HCEC 1CT (cell line): ENCODE measurements at places on chromosomes 5 and 9.

DNA sequence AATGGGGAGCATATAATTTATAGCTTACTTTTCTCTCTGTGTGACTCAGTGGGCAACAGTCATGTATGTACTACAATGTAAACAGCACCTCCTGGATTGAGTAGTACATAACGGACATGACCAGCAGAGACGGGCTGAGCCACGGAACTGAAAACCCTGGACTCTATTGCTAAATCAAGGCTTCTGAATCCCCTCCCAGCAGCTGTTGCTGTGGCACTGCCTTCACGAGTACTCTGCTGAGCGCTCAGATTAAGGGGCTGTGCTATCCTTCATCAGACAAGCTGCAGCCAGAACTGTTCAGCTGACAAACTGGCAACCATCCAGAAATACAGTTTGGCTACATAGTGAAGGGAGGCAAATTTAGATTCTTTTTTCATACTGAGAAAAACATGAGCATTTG is 131.3 kb upstream of the CCDC180 start:
- DNase-seq = peak; percentile 1

- no peak for DNase-seq
Observed at GRCh38 chr5:135880278-135880677, 15.4 kb downstream of the IL9 start.

DNA sequence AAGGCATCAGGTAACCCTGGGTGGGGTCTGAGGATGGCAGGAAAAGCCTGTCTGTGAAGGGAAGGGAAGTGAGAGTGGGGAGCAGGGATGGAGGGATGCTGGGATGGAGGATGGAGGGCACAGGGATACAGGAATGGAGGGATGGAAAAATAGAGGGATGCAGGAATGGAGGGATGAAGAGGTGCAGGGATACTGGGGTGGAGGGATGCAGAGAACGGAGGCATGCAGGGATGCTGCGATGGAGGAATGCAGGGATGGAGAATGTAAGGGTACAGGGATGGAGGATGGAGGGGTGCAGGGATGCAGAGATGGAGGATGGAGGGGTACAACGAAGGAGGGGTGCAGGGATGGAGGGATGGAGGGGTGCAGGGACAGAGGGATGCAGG is 9.1 kb downstream of the PTGES2 start:
- no peak for DNase-seq

DNA sequence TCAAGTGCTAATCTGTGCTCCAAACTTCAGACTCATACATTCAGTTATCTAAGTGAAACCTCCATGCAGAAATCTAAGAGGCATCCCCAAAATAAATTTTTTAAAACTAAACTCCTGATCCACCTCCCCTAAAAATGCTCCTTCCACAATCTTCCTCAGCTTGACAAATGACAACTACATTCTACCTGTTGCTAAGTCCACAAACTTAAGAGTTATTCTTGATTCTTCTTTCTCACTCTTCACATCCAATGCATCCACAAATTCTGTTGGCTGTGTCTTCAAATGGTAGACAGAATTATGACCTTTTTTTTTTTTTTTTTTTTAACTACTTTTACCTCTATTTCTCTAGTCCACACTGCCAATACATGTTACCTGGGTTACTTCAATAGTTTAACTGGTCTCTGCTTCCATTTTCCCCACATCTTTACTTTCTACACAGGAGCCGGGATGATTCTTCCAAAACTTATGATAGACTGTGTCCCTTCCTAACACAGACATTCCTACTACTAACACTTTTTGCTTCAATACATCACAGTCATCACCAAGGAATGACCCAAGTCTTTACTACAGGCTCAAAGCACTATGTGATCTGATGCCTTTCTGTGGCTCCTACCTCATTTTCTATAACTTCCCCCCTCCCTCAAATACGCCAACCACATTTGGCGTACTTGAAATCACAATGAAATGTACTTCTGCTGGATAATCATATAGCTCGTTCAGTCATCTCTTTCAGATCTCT is 143.6 kb downstream of the PDE4D start:
- DNase-seq = peak; percentile 27

DNA sequence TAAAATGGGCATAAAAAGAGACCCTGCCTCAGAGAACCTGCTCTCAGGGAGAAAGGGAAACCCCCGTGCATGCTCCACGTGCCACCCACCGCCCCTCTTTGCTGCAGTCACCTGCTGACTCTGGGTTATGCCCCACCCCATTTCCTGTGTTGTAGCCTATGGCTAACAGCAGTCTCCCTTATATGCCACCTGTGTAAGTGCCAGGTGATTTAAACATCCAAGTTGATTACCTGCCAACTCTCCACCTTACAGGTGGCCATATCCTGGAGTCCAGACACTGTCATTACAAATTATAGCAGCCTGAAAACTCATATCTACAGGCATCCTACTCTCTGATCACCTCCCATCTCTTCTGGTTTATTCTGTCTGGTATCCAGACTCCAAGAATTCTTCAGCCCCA is 242.6 kb downstream of the HSPA4 start:
- DNase-seq = no peak

GRCh38 chr9:114029311-114030170 is 48.6 kb downstream of the AMBP start:
- no peak for DNase-seq

DNA sequence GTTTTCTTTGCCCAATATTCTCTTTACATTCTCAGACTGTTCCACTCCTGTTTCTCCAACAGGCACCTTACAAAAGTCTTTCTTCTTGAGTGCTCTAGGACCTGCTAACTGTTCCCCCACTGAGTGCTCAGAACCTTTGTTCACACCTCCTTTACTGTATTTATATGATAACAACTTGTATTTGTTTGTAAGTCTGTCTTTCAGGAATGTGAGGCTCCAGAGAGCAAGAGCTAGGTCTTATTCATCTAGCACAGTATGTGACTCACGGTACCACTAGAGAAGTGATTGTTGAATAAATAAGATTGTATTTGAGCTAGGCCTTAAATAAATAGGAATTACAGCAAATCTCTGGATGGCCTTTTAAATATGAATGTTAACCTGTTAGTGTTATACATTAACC is 42.5 kb upstream of the MYOT start:
- no peak for DNase-seq

DNA sequence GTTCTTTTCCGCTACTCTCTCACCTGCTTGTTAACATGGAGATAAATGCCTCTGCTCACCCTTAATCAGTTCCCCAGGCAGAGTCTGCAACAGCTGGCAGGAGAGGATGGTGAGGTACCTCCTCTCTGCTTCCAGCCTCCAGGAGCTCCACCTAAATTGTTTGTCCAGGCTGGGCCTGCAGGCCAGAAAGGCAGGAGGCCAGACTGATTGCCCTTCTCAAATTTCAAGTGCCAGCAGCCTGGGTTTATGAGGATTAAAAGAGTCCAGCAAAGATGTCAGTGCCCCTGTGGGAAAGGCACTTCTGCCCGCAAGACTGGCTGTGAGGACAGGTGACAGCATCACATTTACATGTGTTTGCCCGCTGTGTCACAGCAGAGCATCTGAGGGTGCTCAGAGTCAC is 19.8 kb downstream of the CORO2A start:
- no peak for DNase-seq

DNA sequence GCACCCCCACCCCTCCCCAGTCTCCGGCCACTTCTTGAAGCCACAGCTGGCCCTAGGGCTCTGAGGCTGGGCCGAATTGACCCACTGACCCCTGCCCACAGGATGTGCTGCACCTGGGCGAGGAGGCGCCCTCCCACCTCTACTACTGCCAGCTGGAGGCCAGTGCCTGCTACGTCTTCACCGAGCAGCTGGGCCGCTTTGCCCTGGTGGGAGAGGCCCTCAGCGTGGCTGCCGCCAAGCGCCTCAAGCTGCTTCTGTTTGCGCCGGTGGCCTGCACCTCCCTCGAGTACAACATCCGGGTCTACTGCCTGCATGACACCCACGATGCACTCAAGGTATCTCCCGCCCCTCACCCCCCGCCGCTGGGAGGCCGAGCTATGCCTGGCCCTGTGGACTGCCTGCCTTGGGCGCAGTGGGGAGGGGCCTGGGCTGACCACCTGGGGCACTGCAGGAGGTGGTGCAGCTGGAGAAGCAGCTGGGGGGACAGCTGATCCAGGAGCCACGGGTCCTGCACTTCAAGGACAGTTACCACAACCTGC is 21.3 kb downstream of the HK3 start:
- DNase-seq = no peak

- peak; percentile 98 for DNase-seq
Observed at GRCh38 chr9:6272229-6272598, 56.0 kb upstream of the TPD52L3 start.

DNA sequence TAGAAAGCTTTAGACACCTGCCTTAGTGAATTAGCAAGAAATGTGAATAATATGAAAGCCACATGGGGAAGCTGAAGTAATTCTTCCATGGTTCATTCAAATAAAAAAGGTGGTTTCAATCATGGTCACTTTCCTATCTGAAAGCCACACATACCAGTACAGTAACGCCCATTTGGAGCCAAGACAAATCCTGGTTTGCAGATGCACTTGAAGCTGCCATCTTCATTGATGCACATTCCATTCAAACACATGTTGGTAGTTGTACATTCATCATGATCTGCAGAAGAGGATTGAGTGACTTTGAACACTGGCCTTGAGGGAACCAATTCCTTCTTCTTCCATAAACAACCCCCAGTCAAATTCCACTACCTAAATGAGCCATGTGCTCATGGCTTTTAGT is 161.5 kb downstream of the FBN2 start:
- no peak for DNase-seq

DNA sequence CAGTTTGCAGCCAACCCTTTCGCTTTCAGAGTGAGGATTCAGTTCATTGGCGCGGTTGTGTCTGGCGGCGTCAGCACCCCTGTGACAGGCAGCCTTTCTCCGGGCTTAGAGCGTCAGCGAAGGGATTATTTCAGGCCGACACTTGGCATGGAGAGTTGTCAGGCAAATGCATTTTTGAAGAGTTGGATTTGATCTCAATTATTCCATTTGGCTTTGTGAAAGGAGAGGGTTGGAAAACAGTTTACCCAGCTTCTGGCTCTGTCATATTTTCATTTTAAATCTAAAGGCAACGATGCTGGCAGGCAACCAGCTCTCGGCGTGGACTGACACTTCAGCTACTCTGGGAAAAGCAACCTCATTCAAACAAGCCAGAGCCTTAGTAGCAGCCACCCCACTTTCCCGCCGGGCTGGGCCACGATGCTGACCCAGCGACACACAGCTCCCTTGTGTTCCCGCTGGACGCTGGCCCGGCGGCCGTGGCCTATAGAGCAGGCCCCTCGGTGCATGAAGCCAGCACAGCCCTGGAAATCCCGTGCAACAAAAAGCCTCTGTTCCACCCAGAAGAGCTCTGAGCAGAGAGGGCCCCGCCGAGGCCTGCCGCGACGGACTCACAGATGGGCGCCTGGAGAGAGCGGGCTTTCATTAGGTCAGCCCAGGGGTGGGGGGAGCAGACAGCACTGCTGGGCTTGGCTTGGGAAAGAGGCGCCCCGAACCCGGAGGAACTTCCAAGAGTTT is 28.9 kb upstream of the LPCAT1 start:
- no peak for DNase-seq

DNA sequence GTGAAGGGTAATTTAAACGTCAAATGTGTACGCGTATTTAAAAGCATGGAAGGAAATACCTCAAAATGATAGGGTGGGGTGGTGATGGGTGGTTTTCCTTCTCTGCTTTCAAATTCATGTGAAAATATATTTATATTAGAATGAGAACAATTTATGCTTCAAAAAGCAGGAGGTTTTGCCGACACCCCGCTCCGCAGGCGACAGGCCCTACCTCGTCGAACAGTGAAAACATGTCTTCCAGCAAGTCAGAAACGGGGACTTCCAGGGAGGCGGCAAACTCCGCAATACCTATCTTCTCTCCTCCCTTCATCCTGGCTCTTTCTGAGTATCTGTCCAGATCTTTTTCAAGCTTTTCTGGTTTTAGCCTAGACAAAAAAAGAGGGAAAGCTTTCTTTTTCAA is 28.5 kb upstream of the SLC6A3 start:
- no peak for DNase-seq

DNA sequence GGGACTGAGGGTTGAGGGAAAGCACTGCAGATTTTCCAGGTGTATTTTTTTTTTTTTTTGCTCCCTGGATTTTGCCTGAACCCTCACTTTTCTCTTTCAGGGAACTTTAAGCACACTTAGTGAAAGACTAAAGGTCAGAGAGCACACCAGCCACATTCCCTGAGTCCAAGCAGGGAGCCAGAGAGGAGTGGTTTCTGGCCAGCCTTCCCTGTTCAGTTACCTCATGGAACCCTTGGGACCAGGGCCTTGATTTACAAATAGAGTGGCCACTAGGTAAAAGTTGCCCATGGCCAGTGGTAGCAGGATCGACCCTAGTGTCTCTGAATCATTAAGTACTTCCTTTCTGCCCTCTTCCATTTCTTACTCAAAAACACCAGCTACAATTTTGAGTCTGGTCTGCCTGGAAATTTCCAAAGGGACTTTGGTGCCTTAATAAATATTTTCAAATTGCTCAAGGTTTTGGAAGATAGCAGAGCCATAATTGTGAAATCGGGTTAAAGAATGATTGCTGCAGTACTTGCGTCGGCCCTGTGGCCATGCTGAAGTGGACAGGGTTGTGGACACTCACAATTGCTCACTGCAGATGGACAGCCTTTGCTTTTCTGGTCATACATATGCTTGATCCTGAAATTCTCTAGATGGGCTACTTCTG is 14.5 kb downstream of the PALM2AKAP2 start:
- DNase-seq = peak; percentile 23

DNA sequence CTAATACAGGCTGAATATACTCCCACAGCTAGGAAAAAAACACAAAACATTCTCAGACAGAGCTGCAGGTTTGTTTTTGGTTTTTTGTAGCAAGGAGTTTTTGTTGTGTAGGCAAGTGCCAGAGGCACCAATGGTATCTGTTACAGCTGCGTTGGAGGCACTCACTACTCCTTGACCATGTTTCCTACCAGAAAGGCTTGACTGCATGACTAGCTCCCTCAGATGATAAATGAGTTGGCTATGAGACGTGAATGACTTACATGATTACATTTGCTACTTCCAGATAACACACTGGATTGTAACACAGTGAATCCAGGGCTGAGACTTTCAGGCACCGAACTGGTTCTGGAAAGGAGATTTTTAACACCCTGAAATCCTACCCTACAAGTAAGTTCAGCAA is 18.8 kb downstream of the GZMK start:
- no peak for DNase-seq

- DNase-seq = no peak
Observed at GRCh38 chr5:172574871-172575223, 66.2 kb upstream of the NEURL1B start.

DNA sequence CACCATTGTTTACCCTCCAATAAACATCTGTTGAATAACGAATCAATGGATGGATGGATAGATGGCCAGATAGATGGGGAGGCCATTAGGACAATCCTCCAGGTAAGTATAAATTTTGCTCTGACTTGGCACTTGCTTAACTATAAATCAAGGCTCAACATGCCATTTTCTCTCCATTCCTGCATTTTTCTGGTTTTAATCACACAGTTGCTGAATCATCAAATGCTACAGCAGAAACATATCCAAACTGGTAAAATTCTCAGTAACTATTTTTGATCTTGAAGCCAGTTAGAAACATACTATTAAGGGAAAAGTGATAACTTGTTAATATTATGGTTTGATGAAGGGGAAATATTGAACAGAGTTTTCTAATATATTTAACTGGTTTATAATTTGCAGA is 71.5 kb upstream of the MTAP start:
- peak; percentile 53 for DNase-seq
